ENCODE measurements at places on chromosomes 5 and 9.

- no peak for DNase-seq
These were observed 223.2 kb downstream of the ASTN2 start for GRCh38 chr9:117191504-117192261.

- no peak for DNase-seq
These were observed 287.2 kb downstream of the TMEM232 start for GRCh38 chr5:110439296-110439695.

- DNase-seq, result no peak
These were observed 57.9 kb downstream of the PBX3 start for GRCh38 chr9:125805057-125805456.

DNA sequence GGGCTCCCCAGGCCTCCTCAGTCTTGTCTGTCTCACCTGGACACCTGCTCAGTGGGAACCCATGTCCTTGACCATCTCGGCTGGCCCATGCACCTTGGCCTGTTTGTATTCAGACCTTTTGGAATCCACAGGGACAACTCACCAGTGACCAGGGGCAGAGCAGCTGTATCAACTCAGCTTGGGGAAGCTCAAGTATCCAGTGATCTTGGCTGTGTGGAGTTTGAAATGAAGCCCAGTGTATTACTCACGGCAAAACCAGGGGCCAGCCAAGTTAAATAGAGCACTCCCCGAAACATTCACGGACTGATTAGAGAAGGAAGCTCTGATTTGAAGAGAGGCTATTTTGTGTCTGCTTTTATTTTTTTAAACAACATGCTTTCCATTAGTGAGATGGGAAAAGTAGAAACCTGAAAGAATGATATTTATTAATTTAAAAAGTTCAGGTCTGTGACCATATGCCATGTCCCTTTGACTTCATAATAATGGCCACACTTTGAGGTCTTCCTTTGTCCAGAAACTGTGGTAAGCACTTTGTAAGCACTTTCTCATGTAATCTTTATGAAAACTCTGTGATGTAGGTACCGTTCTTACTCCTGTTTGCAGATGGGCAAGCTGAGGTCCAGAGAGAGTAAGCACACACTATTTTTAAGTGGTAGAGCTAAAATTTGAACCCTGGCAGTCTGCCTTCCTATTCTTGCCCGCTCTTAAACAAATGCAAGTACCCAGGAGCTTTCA lies 656.5 kb downstream of the BNC2 start:
- DNase-seq, result no peak

- no peak for DNase-seq
These were observed 47.8 kb upstream of the CD180 start for GRCh38 chr5:67244345-67244793.

DNA sequence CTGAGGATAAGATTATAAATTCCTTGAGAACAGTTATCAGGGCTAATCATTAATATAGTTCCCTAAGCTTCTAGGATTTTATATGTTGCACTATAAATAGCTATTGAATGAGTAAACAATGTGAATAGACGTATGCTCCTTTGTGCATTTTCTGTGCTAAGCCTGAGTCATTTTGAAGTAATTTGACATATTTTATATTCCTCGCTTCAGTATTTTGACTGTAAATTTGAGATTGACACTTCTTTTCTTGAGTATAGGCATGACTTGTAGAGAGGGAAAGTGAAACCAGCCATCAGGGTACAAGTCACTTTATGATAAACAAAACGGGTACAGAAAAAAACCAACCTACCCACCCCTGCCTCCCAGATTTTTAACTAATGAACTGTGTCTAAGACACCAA lies 367.7 kb upstream of the PRR16 start:
- DNase-seq, result no peak

DNA sequence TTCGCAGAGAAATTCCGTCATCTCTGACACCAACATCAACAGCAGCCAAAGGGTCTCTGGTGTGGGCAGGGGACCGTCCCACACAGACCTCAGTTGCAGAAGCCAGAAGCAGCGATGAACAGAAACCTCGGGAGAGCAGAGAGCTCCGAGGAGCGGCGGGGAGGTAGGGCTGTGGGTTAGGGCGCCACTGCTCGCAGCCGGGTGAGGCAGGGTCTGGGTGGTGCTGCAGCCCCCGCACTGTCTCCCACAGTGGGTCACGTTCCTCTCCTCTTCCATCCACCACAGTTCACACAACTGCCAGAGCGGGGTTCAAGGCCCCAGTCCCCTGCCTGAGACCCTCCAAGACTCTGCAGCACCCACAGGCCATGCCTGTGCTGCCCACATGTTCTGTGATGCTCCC lies 99.9 kb downstream of the OLFM1 start:
- DNase-seq, result no peak

- DNase-seq, result no peak
These were observed 203.3 kb upstream of the CDH9 start for GRCh38 chr5:27241564-27242257.

- no peak for DNase-seq
These were observed 177.0 kb downstream of the FGF18 start for GRCh38 chr5:171596391-171596878.

DNA sequence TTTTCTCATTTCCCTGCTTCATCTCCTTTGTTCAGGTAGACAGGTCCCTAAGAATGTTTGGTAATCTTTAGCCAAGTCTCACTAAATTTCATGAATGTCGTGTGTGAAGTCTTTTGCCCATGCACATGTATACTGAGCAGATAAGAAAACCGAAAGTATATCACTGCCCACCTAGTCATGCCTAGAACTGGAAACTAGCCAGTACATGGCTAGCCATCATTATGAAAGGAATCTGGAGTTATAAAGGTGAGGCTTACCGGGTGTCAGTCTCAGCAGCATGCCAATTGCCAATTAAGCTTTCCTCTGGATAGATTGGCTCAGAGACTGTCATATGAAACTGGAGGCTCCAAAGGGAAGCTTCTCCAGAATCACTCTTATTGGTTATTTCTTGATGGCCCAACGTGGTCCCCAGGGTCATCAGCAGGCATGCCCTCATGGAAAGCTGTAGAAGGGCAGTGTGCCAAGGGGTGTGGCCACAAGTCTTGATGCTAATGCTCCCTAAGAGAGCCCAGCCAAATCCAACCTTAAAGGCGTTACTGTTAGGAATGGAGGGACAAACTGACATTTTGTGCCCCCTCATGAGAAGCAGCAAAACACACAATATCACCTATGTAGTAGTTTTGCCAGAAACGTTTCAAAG lies 307.3 kb upstream of the PIK3R1 start:
- no peak for DNase-seq

- no peak for DNase-seq
These were observed 250.8 kb upstream of the KLF4 start for GRCh38 chr9:107740088-107740980.

DNA sequence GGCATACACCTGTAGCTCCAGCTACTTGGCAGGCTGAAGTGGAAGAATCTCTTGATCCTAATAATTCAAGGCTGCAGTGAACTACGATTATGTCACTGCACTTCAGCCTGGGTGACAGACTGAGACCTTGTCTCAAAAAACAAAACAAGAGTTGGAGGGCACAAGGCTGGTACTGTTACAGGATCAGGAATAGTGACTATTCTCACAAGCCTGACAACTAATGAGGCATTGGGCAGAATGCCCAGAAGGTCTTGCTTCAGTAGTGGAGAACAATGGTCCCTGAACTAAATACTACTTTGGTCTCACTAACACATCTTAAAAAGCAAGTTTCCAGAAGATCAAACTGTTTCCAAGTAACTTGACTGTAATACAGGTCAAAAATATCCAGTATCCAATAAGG lies 182.9 kb upstream of the RFX3 start:
- DNase-seq, result no peak

- DNase-seq, result no peak
These were observed 74.7 kb downstream of the WWC1 start for GRCh38 chr5:168366116-168366515.

GRCh38 chr5:118015511-118015910 lies 972.8 kb downstream of the DTWD2 start:
- no peak for DNase-seq

- no peak for DNase-seq
These were observed 22.1 kb upstream of the TCERG1 start for GRCh38 chr5:146425023-146425422.

- no peak for DNase-seq
These were observed 596.9 kb downstream of the PDE4D start for GRCh38 chr5:59296317-59297264.

DNA sequence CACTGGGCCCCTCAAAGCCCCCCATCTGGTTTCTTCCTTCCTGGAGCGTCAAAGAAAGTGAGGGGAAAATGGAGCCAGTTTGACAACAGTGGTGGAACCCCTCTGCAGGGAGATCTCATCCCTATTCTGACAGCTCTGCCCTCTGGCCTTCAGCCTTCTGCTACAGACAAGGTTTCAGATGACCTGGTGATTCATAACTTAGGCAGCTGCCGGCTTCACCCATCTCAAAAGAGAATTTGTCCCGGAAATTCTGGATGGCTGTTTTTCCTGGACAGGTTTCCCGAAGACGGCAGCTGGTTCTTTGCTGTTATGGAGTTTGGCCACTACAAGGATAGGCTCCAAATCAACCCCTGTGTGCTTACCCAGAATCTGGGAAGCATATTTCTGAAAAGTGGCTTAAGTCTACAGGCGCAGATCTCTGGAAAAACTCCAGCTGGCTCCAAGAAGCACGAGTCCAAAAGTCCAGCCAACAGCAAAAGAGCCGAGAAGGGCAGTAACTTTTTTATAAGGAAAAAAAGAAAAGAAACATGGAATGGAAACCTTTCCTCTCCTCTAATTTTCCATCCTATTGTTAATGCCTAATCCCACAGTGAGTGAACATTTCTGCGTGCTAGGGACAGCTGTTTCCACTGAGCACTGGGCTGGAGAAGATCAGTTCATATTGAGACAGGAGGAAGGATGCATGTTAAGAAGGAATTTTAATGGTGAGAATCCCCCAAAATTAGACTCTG lies 54.5 kb downstream of the ZNF366 start:
- no peak for DNase-seq

DNA sequence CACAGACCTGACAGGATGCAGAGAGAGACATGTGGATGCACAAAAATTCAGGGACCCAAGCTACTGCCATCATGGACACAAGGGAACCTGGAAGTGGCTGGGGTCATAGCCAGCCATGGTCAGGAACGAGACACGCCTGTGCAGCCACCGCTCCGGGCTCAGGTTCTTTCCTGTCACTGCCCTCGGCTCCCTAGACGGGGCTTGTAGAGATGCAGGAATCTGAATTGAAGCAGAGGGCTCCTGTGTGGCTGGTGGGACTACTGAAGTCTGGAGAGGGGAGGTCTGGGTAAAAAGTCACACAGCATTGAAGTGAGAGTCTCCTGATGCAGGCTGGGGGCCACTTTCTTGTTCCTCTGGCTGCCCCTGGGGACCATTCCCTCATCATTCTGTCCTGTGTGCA lies 32.3 kb upstream of the PTGS1 start:
- DNase-seq, result no peak

GRCh38 chr9:88880199-88880598 lies 111.1 kb upstream of the S1PR3 start:
- DNase-seq, result no peak

GRCh38 chr9:20538956-20539355 lies 83.3 kb downstream of the MLLT3 start:
- DNase-seq, result no peak

DNA sequence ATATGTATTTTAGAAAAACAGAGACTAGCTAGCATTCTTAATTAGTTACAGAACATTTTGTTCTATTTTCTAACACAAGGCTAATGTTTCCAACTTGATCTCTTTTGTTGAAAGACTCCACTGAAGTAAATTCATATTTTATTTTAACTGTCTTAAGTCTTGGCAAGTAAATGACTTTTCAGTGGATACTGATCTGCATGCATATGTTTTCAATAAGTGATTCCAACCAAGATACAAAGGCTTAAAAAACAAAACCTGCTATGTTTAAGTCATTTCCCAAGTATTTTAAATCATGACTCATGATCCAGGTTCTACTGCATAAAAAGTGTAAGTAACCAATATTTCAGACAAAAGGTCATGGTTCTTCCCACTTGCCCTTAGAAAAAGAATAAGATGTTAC lies 5.7 kb downstream of the CDO1 start:
- no peak for DNase-seq

DNA sequence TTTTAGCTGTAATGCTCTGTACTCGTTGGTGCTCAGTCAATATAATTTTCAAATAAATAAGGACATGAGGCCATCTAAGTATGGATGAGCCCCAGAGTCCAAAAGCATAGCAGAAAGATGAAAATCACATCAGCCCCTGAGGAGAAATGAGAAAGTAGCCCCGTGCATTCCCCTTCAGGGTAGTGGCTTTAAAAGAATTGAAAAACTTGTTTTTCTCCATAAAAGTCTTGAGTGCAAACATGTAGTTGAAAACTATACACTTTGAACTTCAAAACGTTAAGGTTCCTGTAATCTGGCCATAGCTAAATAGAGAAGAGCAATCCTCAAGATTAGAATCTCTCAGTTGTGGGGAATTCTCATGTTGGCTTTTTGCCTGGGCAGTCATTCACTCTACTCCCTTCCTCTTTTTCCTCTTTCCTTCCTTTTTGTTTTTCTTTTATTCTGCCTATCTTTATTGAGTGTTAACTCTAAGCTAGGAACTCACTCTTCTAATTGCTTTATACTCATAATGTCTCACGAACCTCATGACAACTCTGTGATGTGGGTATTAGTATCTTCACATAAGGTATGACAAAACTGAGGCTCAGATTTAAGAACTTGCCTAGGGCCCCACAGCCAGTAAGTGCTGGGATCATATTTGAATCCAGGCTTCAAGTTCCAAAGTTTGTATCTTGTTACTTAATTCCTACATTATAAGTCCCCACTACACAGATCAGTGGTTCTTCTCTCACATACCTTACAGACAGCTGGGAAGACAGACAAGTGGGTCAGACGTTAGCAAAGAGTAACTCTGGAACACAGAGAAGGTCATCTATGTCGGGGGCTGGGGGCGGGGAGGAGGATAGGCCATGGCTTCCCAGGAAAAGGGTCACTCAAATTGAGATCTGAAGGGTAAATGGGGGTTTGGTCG lies 46.4 kb upstream of the ABCA1 start:
- no peak for DNase-seq

- peak; percentile 83 for DNase-seq
These were observed at the start of gene FNBP1 for GRCh38 chr9:130042885-130043653. FNBP1 (minus strand) TSS chr9:130043189; CDS start chr9:130042975, 214 bp downstream.

GRCh38 chr9:121067640-121068039 lies 7.1 kb upstream of the CNTRL start:
- no peak for DNase-seq

DNA sequence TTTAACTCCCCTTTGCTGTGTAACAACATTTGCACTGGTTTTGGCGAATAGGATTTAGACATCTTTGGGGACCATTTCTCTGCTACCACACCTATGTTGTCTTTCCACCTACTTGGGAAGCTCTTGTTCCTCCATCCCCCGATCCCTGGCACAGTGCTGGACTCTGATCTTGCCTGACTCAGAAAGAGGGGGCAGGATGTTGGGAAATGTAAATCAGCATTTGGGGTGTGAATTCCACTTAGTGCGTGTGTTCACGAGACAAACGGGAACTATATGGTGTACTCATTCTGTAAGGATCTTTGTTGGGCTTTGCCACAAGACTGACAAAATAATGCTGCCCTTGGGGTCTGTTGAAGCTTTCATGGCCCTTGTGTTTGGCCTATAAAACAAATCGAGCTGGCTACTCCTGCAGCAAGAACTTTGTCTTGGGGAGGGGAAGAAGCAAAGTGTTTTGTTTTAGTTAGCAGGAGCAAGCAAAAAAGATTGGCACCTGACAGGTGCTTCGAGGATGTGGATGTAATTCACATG lies 18.5 kb downstream of the TMEM268 start:
- no peak for DNase-seq

GRCh38 chr5:98217138-98217537 lies 556.3 kb upstream of the RGMB start:
- no peak for DNase-seq

Data from nephron progenitor cell (in vitro differentiated cells).